ENCODE measurements at places on chromosomes 2 and 18.

- peak; percentile 12 for DNase-seq
Observed at GRCh38 chr2:96374211-96374951, 38.8 kb downstream of the NCAPH start.

GRCh38 chr2:140851258-140851981, 1279.4 kb downstream of the LRP1B start:
- DNase-seq = no peak

- no peak for DNase-seq
Observed at GRCh38 chr2:105494683-105495425, 96.0 kb upstream of the FHL2 start.

DNA sequence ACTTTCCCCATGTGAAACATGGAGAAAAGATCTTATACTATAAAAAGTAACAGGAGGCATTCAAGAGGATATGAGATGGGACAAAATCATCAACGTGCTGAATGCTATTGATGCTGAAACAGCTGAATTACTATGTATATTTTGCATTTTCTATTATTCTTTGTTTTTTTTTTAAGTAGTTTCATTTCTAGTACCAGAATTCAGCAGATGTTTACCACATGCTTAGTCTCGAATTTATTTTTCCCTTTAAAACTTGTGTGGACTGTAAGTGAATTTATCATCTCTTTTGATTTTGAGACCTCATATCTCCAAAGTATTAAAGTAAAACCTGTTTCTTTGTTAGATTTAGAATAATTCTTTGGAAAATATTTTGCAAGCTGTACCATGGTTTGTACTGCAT, 205.8 kb downstream of the PTPRM start:
- DNase-seq = no peak

- DNase-seq = no peak
Observed at GRCh38 chr2:100857915-100858314, 38.0 kb downstream of the NPAS2 start.

DNA sequence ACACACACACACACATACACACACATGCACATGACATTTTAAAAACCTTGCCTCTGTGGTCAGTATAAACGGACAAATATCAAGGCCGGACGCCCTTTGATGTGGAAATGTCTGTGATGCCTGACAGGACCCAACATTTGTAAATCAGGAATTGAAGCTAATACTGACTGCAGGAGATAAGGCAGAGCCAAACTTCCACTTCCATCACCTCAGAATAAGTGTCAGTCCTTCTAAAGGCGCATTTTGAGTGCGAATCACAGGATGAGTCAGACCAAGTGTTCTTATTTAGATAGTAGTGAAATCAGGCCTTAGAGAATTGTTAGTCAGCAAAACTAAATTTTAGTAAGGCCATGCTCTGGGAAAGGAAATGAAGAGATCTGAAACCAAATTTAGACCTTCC, 211.7 kb upstream of the LRATD1 start:
- no peak for DNase-seq

- no peak for DNase-seq
Observed at GRCh38 chr18:59141294-59142068, 1.8 kb downstream of the SEC11C start.

DNA sequence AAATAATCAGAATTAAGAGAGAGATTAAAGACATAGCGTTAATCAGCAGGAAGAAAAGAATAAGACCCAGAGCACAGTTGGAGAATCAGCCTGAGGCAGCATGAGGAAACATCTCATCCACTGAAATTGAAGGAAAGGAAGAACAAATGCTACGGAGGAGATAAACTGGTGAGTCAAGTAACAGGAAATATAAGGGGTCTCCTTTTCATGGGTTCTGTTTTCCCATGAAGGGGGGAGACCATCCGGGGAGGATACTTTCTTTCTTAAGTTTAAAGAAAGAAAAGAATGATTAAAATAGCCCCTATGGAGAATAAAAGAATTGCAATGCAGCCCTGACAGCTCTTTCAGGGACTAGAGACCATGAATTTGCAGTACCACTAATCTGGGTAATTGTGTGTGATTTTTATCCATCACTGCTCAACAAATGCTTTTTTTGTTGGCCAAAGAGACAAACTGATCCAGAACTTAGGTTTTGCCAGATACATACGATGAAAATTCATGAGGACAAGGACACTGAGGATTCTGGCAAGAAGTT, 17.7 kb downstream of the ROCK2 start:
- no peak for DNase-seq

DNA sequence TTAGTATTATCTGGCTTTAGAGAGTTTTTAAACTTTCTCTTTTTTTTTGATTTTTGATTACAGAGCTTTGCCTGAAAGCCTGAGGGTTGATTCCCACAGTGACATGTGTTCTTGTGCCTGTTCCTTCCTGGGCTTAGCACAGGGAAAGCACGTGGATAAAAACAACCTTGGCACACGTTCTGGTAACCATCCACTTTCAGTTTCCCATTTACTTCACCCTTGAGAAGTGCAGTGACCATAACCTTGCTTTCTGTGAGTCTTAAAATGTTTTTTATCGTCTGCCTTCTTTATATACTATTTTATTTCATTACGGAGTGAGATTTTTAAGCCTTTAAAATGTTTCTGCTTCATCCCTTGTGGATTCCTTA, 11.5 kb downstream of the CD226 start:
- DNase-seq = no peak

DNA sequence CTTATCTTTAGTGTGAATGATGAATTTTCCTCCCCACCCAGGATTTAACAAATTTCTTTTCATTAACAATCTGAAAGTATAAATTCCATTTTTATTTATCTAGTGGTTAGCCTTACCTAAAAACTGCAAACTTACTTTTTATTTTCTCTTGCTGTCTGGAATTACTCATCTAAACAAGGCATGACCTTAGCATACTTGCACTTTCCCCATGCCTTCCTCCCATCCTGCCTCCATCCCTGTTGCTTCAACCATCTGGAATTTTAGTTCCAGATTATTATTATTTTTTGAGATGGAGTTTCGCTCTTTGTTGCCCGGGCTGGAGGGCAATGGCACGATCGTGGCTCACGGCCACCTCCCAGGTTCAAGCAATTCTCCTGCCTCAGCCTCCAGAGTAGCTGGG, 35.6 kb downstream of the GDF7 start:
- DNase-seq = no peak

DNA sequence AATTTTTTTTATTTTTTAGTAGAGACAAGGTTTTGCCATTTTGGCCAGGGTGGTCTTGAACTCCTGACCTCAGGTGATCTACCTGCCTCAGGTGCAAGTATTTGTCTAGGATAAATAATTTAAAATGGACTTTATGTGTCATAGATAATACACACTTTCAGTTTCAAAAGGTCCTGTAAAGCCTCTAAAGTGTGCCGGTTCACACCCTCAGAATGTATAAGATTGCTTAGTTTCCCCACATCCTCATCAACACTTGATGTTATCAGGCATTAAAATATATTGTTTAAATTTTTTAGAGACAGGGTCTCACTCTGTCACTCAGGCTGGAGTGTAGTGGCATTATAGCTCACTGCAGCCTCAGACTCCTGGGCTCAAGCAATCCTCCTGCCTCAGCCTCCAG, 170.5 kb downstream of the ANKRD44 start:
- no peak for DNase-seq

DNA sequence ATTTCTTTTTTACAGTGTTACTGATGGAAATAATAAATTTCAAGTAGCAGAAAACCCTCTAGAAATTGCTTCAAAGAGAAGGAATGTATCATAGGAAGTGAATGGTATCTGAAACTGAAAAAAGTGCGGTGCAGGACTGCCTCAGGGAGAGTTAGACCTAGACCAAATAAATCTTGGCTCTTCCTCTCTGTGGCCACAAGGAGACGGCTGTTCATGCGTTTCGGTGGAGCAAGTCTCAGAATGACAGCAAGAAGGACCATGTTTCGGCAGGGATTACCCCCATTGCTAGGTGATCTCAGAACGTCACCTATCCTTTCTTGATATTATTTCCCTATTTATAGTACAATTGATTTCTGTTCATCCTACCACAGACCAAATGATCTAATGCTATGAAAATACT, 522.3 kb downstream of the SOX11 start:
- DNase-seq = peak; percentile 5

DNA sequence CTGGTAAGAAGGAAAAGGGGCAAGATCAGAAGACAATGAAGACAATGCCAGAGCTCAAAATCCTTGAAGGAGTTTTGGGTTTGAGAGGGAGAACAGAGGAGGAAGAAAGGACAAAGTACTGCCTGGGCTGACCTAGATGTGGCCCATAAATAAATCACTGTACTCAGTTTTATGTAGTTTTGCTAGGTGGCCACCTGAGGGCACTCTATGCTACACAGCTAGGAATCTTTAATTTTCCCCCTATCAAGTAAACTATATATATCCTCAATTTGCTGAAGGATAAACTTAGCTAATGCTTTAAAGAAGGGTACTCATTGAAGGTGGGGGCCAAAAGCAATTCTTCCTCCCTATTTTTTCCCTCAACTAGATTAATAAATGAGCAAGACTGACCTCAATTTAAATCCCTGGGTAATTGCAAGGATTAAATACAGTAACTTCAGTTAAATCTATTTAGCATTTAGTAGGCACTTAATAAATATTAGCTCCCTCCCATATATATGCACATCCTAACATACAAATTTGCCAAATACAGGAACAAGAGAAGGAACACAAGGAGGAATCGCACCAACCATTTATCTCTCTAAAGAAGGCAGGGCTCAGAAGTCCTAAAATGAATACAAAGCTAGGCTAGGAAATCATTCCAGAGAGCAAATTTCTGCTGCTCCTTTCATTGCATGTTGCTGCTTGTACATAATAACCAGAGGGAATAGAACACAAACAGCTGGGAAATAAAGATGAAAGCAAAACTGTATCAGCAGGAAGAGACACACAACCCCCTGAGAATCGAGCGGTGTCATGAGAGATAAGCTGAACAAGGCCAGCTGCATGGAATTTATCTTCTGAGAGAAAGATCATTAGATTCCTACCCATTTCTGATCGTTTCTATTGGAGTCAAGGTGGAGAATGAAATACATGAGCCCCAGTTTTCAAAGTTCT, 540.1 kb downstream of the NRXN1 start:
- DNase-seq = no peak

DNA sequence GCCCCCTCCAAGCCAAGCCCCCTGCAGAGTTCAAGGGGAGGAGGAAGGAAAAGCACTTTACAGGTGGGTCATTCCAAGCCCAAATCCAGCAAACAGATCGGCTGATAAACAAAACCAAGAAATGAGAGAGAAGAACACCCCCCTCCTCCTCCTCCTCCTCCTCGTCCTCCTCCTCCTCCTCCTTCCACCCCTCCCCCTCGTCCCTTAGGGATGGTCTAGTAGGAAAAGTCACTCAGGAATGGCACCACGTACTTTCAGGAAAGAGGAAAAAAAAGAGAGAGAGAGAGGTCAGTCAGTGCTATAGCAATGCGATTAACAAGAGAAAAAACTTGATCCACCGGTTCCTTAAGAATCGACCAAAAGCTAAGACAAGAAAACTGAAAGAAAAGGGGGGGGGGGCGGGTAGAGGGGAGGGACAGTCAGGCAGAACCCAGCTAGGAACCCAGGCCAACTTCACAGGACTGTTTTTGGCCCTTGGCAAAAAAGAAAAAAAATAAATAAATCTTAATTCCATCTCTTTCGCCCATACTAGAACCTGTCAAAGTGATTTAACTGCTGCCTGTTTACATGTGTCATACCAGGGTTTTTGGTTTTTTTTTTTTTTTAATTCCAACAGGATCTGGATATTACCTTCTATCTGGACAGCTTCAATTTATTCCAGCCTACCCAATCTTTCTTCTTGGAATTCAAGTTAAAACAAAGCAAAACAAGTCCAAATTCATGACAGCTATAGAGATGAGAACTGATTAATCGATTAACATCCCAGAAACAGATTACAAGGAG, 906 bp downstream of the IKZF2 start:
- DNase-seq = no peak

- DNase-seq = no peak
Observed at GRCh38 chr2:161049559-161049958, 110.7 kb upstream of the TANK start.

DNA sequence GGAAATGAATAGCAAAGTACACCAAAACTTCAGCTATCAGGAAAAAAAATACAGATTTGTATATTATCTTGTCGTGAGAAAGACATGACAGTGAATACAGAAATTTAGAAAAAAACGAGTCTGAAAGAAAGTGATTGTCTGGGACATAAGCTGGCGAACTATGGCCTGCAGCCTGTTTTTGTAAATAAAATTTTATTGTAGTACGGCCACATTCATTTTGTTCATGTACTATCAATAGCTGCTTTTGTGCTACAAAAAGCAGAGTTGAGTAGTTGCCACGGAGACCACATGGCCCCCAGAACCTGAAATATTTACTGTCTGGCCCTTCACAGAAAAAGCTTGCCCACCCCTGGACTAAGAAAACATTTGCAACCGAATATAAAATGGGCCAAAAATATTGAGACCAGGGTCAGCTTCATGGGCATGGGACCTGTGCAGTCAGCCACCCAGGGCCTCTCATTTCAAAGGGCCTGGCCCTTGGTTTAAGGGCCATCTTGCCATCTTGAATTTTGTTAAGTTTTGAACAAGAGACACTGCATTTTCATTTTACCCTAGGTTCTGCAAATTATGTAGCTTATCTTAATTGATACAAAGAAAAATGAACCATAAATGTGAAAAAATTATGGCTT, 17.9 kb downstream of the ANTXR1 start:
- DNase-seq = no peak

- DNase-seq = no peak
Observed at GRCh38 chr2:217616936-217617335, 385.9 kb downstream of the TNS1 start.

DNA sequence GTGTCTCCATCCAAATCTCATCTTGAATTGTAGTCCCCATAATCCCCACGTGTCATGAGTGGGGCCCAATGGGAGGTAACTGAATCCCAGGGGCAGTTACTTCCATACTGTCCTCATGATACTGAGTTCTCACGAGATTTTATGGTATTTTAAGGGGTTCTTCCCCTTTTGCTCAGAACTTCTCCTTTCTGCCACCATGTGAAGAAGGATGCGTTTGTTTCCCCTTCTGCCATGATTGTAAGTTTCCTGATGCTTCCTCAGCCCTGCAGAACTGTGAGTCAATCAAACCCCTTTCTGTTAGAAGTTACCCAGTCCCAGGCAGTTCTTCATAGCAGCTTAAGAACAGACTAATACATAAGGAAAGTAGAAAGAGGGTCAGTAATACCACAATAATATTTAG, 480.4 kb downstream of the KCNJ3 start:
- DNase-seq = no peak

- no peak for DNase-seq
Observed at GRCh38 chr18:80245781-80246444, 1.4 kb downstream of the PARD6G start.
